ENCODE measurements at places on chromosomes 6 and 20.

- no peak for DNase-seq
Measured at GRCh38 chr6:160950507-160950906, 41.1 kb upstream of the MAP3K4 start.

DNA sequence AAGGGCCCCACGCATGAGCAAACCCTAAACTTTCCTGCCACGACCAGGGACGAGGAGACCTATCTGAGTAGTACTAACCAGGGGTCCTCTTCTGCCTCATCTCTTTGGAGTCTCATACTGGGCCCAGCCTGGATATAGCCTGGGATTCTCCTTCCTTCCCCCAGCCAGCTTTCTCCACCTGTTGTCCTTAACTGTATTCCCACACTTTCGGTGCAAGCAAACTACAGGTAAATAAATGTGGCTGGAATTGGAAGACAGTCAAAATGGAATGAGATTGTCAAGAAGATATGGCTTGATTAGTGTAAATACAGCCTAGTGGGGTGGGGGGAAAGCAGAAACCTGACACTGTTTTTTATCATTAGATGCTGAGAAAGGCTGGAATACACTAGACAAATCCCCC is 23.5 kb upstream of the LY86 start:
- DNase-seq: no peak

- DNase-seq: no peak
Measured at GRCh38 chr20:17690144-17690543, 8.1 kb upstream of the RRBP1 start.

GRCh38 chr6:14786455-14786854 is 459.4 kb upstream of the JARID2 start:
- DNase-seq: no peak

GRCh38 chr6:106740287-106740686 is 110.9 kb downstream of the QRSL1 start:
- DNase-seq: no peak

GRCh38 chr20:47258745-47259695 is 97.5 kb downstream of the ZMYND8 start:
- DNase-seq: no peak

- no peak for DNase-seq
Measured at GRCh38 chr6:73722318-73723060, 26.5 kb downstream of the CD109 start.

- DNase-seq: no peak
Measured at GRCh38 chr6:1208876-1209275, 103.0 kb upstream of the FOXQ1 start.

- no peak for DNase-seq
Measured at GRCh38 chr6:21777846-21778245, 184.3 kb downstream of the SOX4 start.

DNA sequence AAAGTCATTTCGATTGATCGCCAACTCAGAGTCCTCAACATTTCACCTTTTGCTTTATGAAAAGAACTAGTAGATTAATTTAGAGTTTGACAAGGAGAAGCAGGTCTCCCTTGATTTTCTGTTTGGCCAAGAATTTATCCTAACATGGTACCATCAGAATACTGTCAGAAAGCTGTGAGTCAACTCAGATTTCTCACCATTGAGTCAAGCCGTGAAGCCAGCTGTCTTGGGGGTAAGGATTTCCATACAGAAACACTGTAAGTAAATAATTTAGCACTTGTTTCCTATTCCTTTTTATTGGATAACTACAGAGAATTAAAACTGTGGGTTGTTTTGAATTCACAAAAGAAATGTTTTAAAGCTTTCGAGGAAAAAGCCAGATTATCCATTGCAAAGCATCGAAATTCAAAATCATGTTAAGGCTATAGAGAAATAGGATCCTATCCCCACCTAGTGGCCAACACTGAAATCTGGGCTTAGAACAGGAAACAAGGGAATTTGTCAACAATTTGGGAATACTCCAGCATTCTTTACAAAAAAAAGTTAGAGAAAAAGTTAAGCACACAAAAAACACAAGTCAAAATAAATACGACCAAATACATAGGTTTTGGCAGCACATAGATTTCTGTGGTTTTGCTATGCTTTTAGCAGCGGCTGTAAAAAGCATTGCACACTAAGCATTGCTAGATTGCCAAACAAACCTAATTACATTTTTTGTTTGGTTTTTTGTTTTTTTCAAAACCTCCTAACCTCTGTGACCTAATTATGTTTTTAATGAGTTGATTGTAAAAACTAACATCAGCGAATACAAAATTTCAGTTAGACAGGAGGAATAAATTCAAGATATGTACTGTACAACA is 44.2 kb downstream of the COL11A2 start:
- DNase-seq: peak; percentile 23

DNA sequence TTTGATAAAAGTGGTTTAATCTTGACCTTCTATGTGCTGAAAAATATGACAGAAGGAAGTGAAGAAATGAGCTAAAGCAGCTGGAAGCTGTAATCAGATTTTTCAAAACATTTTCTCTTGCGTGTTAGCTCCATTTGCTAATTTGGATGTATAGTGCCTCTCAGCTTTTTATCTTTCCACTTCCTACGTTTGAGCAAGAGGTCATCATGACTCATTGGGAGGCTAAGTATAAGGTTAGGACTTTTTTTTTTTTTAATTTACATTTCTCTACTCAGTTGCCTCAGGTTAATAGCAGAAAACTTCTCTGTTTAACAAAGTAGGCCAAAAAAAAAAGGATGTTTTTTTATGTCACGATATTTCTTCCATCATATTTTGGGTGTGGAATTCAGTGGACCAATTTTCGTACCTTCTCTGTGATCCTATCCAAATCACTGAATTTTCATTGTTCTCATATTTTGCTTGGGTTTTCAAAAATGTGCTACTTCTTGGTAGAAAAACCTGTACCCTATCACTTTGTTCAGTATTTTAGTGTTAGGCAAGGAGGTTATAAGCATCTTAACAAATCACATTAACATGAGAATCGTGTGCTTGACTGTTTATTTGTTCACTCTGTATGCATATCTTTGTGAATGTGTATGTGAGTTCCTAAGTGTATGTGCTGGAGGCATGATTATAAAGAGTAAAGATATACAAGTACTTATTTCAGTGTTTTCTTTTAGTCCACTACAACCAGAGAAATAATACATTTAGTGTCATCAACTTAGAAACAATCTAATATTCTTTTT is 1028.3 kb upstream of the EYS start:
- DNase-seq: no peak

DNA sequence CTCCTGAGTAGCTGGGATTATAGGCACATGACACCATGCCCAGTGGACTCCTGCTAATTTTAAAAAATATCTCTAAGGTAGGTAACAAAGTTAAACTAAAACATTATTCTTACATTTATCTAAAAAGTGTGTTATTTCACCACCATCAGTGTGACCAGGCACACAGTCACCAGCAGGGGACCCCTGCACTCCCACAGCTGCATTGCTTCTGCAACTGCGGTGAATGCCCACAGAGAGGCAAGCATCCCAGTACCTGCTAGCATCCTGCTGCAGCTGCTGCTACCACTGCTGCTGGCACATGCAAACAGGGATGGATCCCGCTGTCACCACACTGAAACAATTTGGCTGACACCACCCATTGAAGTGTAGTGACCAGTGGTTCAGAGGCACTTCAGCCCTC is 21.9 kb upstream of the EPB41L2 start:
- DNase-seq: no peak

DNA sequence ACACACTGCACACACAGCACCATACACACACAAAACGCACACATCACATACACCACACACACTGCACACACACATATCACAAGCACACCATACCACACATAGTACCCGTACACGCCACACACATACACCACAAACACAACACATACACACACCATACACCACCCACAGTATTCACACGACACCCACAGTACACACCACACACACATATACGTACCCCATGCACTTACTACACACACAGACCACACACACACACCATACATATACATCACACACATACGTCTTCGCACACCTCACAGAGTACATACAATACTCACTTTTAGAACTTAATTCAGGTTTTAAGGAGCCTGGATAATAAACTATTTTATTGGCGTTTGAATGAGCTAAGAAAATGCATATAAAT is 1805.3 kb upstream of the DEFB115 start:
- DNase-seq: no peak

DNA sequence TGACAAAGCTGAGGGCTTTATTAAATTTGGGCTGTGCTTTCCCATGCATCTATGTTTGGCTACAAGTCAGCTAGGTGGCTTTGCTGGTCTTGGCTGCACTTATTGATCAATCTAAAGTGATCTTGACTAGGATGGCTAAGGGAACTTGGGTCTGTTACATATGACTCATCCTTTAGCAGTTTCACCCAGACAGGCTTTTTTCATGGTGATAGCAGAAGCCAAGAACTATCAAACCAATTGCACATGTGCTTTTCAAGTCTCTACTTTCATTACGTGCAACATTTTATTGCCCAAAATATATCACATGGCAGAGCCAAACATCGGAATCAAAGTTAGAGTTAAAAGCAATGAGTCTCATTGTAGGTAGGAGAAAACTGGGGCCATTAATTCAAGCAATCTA is 626.3 kb downstream of the TENT5A start:
- DNase-seq: no peak

GRCh38 chr6:13474360-13474759 is 13.0 kb downstream of the GFOD1 start:
- DNase-seq: no peak

DNA sequence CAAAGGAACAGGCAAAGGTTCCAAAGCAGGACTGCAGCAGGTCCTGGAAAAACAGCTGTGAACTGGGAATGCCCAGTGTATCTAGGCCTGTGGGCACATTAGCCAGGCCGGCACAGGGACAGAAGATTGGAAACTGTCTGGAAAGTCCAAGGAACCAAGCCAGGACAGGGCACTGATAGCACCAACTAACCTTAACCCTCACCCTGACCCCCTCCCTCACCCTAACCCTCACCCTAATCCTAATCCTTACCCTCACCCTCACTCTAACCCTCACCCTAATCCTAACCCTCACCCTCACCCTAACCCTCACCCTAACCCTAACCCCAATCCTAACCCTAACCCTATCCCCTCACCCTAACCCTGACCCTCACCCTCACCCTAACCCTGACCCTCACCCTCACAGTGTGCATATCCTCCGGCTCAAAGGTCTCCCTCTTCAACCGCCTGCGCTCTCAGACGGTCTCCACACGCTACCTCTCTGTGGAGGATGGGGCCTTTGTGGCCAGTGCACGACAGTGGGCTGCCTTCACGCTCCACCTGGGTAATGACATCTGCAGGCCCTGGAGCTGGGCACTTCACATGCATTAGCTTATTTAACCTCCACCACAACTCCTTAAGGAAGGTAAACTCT is 5.1 kb upstream of the MATN4 start:
- DNase-seq: no peak

GRCh38 chr6:159981403-159982245 is 12.7 kb downstream of the IGF2R start:
- no peak for DNase-seq

DNA sequence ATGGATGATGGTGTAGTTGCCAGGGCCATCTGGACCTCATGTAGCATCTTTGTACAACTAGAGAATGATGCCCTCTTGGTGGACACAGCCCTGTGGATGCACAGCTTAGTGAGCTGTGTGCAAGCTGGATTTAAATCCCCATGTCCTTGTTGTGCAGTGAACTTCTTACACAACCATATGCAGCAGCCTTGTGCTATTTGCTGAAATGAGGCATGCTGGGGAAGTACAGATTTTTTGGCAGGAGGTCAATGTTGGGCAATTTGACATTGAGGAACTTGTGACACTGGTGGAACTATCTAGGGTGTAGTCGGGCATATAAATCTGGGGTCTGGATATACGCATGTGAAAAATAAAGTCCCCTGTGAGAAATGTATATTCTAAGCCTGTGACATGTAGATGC is 5.8 kb upstream of the CDC5L start:
- no peak for DNase-seq

- no peak for DNase-seq
Measured at GRCh38 chr6:152004036-152004566, 196.6 kb downstream of the ESR1 start.

- DNase-seq: peak; percentile 14
Measured at GRCh38 chr6:108589244-108589791, 28.6 kb downstream of the FOXO3 start.

- no peak for DNase-seq
Measured at GRCh38 chr6:106557837-106558236, 71.5 kb downstream of the RTN4IP1 start.

DNA sequence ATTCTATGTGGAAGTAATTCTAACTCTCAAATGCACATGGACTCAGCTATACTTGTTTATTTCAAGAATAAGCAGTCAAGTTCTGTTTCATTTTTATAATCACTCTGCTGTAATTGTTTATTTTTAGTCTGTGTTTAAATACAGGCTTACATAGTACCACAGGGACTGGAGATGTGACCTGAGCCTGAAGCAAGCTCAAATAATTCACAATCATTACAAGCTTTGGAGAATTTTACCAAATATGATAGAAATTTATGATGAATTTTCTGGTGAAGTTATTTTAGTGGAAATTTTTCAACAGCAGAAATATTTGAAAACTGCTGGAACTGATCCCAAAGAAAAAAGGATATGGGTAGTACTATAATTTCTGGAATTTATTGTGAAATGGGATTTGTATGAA is 41.6 kb upstream of the DSE start:
- DNase-seq: no peak

DNA sequence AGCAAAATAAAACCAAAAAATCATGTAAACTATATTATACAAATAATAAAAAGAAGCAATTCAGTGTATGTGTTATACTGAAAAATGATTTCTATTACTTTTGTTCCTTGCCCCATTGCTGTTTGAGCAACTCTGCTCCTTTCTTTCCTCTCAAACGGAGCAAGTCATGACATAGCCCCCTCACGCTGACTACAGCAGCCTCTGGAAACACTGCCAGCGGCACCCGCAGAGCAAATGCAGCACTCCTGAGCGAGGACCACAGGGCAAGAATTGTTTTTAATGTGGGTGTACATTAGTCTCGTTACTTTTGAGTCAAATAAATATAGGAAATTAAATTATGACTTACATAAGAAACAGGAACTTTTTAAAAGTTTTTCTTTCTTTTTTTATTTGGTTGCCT is 350.1 kb upstream of the HSF2 start:
- DNase-seq: no peak

DNA sequence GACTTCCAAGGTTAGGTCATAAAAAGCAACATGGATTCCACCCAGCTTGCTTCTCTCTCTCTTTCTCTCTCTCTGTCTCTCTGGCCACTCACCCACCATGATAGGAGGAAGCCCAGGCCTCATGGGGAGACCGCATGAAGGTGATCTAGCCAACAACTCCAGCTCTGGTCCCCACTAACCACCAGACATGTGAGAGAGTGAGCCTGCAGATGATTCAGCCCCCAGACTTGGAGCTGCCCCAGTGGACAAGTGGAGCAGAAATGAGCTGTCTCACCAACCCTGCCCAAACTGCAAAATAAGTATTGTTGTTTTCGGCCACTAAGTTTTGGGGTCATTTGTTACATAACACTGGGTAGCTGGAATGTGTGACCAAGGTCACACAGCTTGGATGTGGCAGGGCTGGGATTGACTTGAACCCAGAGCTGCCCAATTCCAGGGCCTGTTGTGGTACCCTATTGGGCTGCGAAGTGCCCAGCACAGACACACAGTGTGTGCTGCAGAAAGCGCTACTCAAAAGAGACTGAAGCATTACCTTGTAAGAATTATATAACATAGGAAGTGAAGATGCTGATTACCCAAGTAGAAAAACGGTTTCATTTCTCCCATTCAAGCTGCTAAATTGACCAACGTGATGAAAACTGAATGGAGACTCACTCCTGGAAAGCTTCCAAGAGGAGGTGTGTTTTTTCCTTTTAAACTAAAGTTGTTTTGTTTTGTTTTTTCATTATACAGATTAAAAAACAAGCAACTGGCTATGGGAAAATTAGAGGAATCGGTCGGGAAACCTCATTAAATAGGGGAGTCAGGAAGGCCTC is 9.1 kb upstream of the TLDC2 start:
- DNase-seq: no peak

GRCh38 chr20:63520504-63520933 is at the start of gene PPDPF:
Gene PPDPF (plus strand): TSS chr20:63520765. CDS start chr20:63521309, 544 bp downstream.
- DNase-seq: peak; percentile 84

All from NCI-H146 (cell line).